ENCODE measurements at places on chromosomes 7 and 10.

- no peak for DNase-seq
These were observed 133.1 kb downstream of the MAPK8 start for GRCh38 chr10:48439581-48440041.

GRCh38 chr7:135840591-135840990, 92.0 kb upstream of the FAM180A start:
- DNase-seq = no peak

- DNase-seq = no peak
These were observed 980 bp downstream of the ADAMTS14 start for GRCh38 chr10:70673043-70673928.

GRCh38 chr10:5895365-5895764, 5.3 kb downstream of the FBH1 start:
- DNase-seq = no peak

DNA sequence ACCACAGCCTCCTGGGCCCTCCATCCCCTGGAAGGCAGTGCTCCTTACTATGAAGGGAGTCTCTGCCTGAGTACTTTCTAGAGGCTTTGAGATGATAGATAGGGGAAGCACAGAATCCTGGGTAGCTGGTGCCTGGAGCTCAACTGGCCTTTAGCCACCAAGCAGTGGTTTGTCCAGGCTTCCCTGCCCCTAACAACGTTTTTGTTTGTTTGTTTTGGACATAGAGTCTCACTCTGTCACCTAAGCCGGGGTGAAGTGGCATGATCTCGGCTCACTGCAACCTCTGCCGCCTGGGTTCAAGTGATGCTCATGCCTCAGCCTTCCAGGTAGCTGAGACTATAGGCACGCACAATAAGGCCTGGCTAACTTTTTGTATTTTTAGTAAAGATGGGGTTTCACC, 289.4 kb downstream of the PLXNA4 start:
- DNase-seq = no peak

- no peak for DNase-seq
These were observed 278.2 kb downstream of the SNX13 start for GRCh38 chr7:17661982-17662585.

- DNase-seq = no peak
These were observed 323.7 kb upstream of the KLF6 start for GRCh38 chr10:4108693-4109092.

- DNase-seq = no peak
These were observed 35.5 kb downstream of the NHLRC2 start for GRCh38 chr10:113889911-113890310.

DNA sequence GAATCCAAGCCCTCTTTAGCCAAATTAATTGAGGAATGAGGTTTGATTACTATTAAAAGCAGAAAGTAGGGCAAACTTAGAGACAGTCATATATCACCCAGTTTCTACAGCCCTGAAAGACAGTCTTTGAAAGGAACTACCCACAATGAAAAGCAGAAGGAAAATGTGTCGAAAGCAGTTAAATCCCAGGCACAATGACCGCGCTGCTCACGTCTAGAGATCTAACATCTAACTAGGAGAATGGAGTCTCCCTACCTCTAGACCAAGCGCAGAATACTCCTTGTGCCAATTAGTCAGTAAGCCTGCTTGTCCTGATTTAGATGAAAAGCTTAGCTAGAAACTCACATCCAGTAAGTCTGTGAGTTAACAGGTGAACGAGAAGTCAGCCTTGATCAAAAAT, 350.0 kb downstream of the FGFR2 start:
- DNase-seq = no peak

DNA sequence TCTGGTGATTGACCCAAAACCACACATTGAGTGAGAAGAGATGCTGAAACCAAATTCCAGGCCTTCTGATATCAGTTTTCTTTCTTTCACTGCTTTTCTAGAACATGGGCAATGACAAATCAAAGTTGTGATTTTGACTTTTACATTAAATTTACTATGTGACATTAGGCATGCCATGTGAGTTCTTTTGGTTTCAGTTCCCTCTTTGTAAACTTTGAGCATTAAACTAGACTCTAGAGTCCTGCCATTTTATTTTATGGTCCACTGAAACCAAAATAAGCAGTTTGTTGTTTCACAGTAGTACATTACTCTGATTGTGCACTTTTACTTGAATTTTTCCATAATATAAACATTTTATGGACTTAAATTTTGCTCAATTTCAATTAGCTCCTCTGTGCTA, 381.1 kb upstream of the SEMA3D start:
- DNase-seq = no peak

- no peak for DNase-seq
These were observed 69.1 kb downstream of the MEST start for GRCh38 chr7:130560972-130561371.

DNA sequence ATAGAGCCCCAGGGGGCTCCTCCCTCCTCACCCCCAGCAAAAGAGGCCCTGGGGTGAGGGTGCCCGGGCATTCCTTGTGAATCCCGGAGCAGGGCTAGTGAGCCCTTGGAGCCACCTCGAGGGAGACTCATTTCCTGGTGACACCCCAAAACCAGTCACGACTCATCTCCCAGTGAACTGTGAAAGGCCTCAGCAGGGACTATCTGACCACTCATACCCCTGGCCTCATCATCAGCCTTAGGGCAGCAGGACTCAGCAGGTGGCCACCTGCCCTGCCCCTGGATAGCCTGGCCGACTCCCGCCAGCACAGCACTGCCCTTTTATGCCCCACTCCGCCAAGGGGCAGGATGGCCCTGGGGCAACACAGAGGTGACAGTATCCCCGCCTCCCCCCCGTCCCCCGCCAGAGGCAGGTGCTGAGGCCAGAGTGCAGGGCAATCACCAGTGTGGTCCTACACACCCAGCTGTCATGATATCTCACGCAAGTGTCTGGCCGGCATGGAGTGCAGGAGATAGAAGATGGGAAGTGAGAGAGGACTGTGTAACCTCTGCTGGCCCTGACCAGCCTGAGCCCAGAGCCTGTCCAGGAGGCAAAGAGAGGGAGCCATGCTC, 3.2 kb downstream of the SNCG start:
- DNase-seq = no peak

GRCh38 chr10:85666102-85666501, 700.5 kb downstream of the GRID1 start:
- no peak for DNase-seq

- DNase-seq = no peak
These were observed 52.1 kb downstream of the SH2D4B start for GRCh38 chr10:80589726-80590373.

DNA sequence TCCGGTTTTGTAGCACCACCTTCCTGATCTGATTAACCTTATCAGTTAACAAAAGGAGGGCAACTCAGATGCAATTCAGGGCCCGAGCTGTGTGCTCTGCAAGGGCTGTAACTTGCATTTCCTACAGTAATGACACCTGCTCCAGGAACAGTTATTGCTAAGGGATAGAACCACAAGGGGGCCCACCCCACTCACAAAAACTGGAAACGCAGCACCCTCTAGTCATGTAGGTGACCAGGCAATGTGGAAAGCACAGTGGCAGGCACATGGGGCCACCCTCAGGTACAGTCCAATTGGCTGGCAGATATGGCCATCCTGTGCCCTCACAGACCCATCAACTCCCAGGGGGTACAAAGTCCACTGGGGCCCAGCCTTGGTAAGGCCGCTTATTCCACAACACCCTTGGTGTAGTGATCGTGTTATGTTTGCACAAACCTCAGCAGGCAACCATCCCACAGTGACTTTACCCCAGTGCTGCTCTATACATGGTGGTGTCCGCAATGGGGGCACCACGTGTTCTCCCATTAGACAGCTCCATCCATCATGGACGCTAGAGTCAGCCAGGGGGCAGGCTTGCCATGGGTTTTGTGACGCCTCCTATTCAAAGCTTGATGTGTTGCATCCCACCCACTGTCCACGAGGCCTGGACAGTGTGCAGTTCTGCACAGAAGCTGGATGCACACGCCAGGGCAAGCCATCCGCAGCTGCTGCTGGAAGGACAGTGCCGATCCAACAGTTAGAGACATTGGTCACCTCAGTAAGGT, 9.4 kb downstream of the RNF133 start:
- no peak for DNase-seq

DNA sequence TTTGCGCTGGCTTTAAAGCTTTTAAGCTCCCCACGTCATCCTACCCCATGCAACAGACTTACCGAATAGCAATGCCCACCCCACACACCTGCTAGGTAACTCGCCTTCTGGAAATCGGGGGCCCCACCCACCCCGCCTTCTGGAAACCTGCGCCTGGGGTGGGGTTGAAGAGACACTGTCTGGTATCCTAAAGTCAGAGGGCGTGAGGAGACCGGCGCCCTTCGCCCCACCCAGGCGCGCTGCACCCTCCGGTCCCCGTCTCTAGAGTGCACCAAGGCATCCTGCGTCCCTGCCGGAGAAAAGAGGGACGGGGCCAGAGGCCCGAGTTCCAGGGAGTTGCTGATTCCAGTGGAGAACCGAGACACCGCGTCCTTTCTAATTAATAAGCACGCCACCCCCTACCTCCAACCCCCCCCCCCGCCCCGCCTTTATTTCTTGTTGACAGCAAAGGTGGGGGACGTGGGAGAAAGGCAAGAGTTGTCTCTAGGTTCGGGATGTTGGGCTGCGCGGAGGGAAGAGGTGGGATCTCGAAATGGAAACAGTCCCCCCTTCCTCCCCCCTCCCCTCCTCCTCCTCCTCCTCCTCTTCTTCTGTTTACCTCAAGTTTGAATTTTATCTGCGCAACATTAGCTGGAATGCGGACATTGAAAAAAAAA, 220.9 kb upstream of the MKLN1 start:
- peak; percentile 38 for DNase-seq

DNA sequence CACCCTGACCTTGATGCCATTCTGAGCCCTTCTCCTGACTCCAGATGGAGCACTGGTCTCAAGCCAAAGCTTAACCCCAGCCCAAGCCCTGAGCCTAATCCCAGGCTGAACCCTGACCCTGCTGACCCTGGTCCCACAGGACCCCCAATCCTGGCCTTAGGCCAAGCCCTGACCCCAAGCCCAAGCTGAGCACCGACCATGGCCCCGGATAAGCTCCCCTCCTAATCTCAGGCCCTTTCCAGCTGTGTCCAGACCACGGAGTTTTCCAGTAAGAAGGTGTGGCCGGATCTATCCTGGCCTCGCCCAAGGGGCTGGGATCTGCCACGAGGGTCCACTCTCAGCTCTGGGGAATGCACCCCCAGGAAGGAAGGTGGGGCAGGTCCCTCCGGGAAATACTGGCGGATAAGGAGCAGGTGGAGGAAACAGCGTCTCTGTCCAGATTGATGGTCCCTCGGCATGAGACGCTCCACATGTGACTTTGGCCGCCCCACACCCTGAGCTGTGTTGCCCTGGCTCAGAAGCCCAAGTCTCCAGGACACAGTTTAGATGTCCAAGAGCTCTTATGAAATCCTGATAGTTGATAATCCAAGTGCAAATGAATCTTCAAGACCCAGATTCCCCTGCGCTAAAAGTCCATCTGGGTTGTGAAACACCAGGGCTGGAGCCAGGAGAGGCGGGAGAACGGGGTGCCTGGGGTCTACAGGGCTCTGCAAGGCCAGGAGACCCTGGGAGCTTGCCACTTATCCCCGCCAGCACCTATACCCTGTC, 10.4 kb downstream of the ELN start:
- DNase-seq = no peak

- no peak for DNase-seq
These were observed 8.7 kb downstream of the ELFN1 start for GRCh38 chr7:1678571-1679325.

- no peak for DNase-seq
These were observed 21.9 kb downstream of the LRRC17 start for GRCh38 chr7:102934701-102935100.

GRCh38 chr7:130913639-130914553, 179.9 kb upstream of the KLF14 start:
- DNase-seq = no peak

DNA sequence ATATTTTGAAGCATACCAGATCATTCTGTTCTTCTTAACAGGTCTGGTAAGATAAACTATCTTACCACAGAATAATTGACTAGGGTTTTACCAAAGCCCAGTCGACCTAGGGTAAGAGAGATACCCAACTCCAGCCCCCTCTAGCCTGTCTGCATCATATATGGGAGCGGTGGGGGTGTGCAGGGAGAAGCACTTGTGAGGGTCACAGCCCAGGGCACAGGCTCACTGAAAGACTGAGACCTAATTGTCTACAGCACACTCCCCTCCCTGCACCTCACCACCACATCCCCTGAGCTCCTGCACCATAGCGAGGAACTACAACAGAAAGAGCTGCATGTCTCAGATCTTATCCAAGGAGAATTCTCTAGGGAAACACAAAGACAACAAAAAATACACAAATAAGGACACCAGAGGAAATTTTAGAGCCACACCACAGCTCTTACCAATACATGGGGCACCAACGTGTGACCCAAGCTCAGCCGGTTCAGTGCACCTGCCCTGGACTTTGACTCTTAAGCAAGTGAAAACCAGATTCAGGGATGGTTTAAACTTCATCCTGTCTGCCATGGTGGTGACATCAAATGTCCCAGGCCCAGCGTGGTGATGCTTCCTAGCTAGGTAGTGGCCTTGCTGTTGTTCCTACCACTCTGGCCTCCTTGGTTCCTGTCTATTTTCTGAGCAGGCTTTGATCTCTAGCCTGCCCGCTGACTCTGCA, 150.8 kb downstream of the HERPUD2 start:
- DNase-seq = no peak

DNA sequence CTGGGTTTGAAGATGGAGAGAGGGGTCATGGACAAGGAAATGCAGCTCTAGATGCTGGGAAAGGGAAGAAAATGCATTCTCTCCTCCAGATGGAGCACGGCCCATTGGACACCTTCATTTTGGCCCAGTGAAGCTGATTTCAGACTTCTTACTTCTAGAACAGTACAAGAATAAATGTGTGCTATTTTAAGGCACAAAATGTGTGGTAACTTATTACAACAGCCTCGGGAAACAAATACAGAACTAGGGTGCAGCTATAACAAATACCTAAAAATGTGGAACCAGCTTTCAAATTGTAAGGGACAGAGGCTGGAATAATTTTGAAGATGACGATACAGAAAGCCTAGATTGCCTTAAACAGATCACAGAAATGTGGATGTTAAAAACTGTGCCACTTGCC, 54.1 kb downstream of the CYTH3 start:
- no peak for DNase-seq

- DNase-seq = no peak
These were observed 931.4 kb downstream of the IPMK start for GRCh38 chr10:57336341-57336740.

- no peak for DNase-seq
These were observed 153.3 kb downstream of the STK31 start for GRCh38 chr7:23863209-23863787.
